ENCODE measurements at places on chromosomes 5 and 9.
A peak's percentile ranks its signal among the peaks of the same experiment; 100 is the strongest.

DNA sequence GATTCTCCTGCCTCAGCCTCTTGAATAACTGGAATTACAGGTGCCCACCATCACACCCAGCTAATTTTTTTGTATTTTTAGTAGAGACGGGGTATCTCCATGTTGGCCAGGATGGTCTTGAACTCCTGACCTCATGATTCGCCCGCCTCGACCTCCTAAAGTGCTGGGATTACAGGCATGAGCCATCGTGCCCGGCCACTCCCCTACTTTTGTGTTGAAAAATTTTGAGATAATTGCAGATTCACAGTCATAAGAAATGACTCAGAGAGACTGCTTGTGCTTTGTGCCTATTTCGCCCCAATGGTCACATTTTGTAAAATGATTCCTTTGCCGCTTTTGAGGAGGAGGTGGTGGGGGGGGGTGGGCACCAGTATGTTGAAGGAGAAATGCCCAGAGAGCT, 48.1 kb upstream of the SH3PXD2B start:
- DNase-seq, result no peak

DNA sequence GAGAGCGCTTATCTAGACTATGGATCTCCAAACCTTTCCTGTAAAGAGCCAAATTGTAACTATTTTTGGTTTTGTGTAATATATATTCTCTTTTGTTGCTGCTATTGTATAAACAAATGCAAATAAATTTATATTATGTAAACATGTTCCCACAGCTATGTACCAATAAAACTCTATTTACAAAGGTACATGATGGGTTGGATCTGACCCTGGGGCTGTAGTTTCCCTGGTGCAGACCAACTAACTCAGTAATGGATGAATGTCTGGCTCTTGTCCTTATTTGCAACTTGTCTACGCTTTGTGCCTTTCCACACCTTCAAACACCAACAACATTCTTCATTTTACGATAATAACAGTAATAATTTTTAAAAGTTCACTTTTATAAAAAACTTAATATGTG, 27.5 kb upstream of the SPINK14 start:
- no peak for DNase-seq

- DNase-seq, result no peak
These were observed 171.3 kb downstream of the ST8SIA4 start for GRCh38 chr5:100731768-100732167.

GRCh38 chr9:20904995-20905394, 126.4 kb downstream of the HACD4 start:
- no peak for DNase-seq

DNA sequence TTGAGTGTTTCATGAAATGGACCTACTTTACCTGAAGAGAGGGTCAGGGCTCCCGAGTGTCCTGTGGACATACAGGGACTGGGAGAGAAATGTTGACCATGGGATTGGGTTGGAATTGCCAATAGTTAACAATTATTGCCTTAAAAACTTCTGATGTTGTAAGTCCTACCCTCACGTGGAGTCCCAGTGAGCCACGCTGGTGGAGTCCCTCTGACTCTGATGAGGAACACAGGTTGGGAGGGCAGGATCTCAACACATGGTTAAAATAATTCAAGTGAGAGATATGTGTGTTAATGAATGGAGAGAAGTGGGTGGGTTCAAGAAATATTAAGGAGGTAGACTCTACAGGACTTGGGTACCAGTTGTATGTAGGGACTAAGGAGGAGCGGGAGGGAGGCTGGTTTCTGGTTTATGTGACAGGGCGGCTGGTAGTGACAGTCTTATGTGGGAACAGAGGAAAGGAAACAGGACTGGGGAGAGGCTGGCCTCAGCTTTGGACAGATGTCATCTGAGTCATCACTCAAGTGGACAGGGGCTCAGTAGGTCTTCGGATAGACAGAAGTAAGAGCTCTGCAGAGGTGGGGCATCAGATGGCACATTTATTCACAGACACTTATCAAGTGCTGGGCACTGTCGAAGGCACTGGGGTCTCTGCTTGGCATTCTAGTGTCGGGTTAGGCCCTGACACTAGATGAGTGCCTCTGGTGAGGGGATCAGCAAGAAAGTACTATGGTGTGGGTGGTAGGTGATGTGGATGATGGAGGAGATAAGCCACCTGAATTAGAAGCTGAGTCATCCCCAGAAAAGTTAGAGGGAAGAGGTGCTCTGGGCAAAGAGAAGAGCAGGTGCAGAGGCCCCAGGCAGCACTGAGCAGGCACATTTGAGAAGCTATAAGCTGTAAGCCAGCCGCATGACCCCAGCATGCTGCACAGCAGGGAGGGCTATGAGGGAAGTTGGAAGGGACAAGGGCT, 27.2 kb downstream of the MAML1 start:
- DNase-seq, result no peak

DNA sequence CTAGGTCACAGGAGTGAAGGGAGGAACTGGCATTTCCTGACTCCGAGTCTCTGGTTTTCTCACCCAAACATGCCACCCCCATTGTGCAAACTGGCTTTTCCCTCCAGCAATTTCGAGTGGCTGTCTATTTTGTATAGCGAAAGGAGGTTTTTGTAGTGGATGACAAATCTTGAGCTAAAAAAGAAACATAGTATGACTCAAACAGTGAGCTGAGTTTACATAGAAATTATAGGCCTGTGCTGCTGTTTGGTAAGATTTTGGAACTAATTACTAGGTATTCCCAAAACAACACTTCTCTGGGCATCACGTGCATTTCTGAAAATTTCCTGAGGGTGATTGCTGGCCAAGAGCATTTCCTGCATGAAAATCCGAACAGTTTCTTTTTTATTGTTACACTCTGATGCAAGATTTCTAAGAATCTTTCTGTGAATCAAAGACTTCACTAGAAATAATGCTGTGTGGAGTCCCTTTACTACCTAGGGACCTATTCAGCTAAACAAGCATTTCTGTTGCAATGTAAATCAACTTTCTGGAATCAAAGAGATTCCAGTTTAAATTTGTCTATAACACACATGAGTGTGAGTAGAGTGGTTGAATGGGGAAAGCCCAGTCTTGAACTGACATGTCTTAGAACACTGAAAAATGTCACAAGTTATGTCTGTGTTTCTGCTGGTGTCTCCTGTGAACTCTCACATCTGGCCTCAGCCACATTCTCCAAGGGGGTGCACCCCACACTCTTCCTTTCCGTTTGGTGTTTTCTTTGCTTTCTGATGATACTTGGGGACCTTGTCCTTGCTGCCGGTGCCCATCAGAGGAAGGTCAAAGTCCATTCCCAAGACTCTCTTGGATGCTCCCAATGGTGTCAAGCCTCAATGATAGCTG, 33.3 kb upstream of the DAPK1 start:
- DNase-seq, result no peak

- DNase-seq, result no peak
These were observed 25.2 kb downstream of the IL12B start for GRCh38 chr5:159304961-159305595.

DNA sequence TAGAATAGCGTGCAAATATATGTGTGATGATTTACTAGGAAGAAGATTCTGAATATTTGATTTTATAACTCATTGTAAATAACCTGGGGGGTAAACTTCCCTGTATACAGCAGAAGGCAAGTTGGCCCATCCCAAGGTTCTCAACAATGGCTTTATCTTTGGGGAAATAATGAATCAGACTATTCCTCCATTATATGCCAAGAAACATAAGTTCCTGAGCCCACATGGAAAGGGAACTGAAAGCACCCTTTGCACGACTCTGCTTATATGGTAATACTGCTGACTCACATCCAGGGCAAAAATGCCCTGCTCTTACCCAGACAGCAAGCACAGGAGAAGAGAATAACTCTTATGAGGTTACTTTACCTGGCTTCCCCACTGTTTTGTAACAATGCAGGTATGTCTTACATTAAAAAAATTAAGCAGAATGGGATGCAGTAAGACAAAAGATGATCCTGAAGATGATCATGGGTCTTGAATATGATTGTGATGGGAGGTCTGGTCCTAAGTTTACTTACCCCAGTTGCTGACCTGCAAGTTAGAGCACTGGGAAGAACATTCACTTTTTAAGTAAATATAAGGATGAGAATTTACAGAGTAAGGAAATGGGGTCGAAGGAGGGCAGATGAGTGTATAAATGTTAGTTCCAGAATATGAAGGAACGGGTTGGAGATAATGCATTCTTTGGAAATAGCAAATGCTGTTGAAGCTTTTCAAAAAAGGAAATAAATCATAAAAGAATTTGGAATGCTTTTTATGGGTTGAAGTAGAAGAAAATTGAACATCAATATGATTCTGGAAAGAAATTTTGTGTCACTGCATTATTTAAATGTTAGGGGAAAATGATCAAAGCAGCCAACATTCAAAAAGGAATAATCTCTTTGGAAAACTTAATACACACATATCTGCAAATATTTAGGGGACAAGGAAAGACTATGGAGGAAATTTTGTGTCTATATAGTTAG, 428.4 kb upstream of the MPDZ start:
- DNase-seq, result no peak

DNA sequence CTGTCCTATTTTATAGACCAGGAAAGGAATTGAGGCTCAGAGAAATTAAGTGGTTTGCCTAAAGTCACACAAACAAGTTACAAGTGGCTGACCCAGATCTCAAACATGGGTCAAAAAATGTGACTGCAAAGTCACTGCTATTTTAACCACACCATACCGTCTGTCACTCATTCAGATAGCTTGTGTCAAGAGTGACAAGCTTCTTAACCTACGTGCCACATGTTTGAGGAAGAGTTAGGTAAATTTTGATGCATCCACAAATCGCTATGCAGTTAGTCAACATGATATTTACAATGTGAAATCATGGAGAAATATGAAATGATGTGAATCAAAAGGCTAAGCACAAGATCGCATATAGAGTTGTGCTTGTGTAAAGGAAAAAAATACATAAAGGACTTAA, 22.7 kb upstream of the GNE start:
- no peak for DNase-seq

- DNase-seq, result no peak
These were observed 345.6 kb downstream of the KDM4C start for GRCh38 chr9:7103367-7103766.

- DNase-seq, result peak; percentile 28
These were observed at the start of gene S1PR3 for GRCh38 chr9:88991066-88992034. TSS of gene S1PR3 (plus strand) at chr9:88991468. CDS start at chr9:89001201, 9,733 bp downstream.

DNA sequence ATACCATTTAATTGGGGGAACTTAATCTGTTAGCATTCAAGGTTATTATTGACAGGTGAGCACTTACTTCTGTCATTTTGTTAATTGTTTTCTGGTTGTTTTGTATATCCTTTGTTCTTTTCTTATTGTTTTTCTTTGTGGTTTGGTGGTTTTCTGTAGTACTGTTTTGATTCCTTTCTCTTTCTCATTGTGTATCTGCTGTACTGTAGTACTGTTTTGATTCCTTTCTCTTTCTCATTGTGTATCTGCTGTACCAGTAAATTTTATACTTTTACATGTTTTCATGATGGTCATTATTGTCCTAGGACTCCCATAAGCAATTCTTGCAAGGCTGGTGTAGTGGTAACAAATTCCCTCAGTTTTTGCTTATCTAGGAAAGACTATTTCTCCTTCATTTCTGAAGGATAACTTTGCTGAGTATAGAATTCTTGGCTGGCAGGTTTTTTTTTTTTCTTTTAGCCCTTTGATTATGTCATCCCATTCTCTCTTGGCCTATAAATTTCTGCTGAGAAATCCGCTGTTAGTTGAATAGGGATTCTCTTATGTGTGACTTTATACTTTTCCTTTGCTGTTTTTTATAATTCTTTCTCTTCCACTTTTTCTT, 24.1 kb upstream of the CACNA1B start:
- no peak for DNase-seq

- DNase-seq, result no peak
These were observed 151.0 kb downstream of the FER start for GRCh38 chr5:108898707-108899106.

DNA sequence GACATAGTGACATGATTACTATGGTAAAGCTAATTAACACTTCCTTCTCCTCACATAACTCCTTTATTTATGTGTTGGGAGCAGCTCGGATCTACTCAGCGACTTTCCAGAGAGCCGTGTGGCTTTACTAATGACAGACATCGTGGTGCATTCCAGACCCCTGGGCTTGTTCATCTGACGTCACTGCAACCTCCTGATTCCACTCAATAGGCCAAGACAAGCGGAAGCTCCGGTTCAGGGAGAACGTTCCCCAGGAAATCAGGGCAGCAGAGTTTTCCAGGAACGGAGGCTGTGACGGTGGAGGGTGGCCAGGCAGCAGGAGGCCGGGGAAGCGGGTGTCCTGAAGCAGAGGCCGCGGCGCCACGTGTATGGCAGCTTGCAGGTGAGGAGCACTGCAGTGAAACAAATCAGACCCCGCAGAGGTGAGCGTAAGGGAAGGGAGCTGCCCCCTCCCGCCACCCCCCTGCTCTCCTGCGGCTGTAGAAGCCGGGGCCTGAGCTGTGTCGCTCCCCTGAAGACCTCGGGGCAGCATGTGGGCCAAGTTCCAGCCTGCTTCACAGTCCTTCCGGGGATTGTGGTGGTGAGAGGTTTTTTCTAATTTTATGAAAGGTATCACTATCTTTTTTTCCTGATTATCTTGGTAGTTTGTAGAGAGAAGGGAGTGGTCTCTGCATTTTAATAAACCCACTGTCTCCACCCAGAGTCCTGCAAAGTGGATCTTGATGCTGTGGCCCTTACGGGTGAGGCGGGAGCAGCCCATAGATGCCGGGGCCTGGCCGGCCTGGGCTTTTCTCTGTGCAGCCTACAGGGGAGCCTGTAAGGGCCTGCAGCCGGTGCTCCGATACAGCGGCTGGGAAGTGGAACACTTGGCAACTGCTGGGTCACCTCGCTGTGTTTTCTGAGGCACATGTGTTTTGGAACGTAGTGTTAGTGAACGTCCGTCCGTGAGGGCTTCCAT, 220.4 kb upstream of the IRX4 start:
- no peak for DNase-seq

GRCh38 chr5:156327296-156327695, 332 bp downstream of the SGCD start:
- no peak for DNase-seq

DNA sequence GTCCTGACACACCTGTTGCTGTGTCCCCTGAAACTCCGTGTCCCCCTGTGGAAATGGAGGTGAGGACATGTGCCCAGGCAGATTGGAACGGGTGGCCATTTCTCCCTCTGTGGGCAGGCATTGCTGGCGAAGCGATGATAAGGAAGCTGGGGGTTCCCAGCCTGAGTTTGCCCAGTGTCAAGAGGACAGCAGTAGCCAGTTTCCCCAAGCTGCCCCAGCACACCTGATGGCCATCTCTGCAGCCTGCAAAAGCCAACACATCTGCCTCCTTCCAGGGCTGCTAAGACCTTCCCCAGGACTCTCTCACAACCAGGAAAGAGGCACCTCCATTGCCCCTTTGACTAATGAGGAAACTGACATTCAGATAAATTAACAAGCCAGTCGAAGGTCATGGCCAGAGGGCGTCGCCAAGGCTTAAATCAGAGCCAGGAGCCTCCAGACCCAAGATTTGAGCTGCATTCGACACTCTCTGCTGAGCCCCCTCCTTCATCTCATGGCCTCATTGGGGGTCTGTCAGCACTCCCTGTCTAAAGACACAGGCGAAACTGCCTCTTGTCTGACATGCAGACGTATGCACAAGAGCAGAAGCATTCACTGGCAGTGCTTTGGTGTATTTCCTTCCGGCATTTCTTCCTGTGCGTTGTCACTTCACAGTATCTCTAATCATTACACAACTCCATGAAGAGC, 10.4 kb upstream of the WNK2 start:
- DNase-seq, result peak; percentile 27

- no peak for DNase-seq
These were observed 90.2 kb downstream of the TLE4 start for GRCh38 chr9:79661886-79662536.

GRCh38 chr5:181199881-181200638, 4.9 kb downstream of the TRIM7 start:
- DNase-seq, result no peak

GRCh38 chr5:10701567-10702039, 59.4 kb downstream of the DAP start:
- peak; percentile 59 for DNase-seq

GRCh38 chr5:66354422-66354821, 210.3 kb downstream of the SREK1 start:
- no peak for DNase-seq

Measured in Kasumi-1 (cell line).